Glomerular endothelial cell (primary cell): ENCODE measurements at places on chromosomes 2 and 18.

GRCh38 chr2:112166806-112167499 is 28.8 kb downstream of the FBLN7 start:
- DNase-seq, result no peak

DNA sequence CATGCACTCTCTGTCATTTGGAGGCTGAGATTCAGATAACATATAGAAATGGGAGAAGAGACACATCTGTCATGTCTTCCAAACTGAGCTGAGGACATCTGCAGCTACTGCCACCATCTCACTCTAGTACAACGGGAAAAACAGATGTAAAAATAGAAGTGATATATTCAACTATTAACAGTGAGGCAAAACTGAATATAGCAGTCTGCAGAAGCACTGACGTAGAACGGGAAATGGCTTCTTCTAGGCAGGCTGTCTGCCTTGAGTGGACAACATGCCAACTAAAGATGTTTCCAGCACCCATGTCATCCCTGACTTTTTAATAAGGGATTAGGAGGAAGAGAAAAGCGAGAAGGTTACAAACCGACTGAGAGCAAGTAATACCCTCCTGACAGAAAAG is 51.6 kb downstream of the MRPL33 start:
- no peak for DNase-seq

GRCh38 chr2:190829642-190830041 is 51.0 kb upstream of the GLS start:
- no peak for DNase-seq

DNA sequence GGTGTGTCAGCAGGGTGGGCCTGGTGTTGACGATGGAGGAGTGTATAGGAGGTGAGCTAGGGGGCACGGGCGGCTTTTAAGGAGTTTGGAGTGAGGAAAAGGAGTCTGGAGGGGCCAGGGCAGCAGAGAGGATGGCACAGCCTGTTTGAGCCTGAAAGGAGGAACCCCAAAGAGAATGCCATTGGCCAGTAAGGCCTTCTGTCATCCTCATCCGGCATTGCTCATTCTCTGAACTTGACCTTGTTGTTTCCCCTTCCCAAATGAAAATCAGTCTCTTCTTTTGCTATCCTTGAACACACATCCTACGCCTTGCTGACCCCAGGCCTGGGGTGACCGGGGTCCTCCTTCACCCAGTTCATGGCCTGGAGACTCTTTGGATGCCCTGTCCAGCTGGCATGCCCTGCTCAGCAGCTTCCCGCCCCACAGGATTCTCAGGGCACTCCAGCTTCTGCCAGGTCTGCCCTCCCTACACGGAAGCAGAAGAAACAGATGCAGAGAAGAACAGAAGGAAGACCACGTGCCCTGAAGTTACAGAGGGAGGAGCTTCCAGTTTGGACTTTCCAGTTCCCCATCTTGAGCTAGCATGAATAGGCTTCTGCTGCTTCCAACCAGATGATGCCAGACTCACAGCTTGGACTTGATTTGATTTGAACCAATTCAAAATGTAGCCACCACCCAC is 20.5 kb upstream of the KIF3C start:
- no peak for DNase-seq

- no peak for DNase-seq
Measured at GRCh38 chr18:67519592-67519991, 3.1 kb upstream of the DSEL start.

GRCh38 chr18:69948919-69949537 is 1.4 kb upstream of the CD226 start:
- no peak for DNase-seq

- DNase-seq, result no peak
Measured at GRCh38 chr2:187233811-187234210, 214.2 kb downstream of the CALCRL start.

DNA sequence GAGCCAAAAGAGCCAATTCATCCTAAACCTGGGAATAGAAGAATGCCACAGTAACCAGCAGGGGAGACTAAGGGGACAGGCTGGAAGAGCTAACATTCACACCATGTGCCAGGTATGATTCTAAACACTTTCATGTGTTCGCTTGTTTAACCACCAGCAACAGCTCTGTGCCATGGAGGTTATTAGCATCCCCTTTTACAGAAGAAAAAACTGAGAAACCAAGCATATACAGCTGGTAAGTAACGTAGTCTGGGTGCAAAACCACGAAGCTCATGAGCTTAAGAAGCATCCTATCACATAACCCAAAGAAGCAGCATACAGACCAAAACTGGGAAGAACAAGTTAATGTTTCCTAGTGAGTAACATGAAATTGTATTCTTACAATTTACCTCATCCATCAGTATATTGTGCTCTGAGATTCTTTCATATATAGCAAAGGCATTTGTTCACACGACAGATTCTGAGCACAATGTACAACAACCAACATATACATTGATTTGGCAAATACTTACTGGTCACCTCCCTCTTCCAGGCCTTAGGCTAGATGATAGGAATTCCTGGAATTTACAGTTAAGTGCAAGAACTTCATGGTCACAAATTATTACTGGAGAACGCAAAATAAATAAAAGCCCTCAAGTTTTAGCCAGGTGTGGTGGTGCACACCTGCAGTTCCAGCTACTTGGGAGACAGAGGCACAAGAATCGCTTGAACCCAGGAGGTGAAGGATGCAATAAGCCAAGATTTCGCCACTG is 36.5 kb upstream of the HNRNPA3 start:
- no peak for DNase-seq

GRCh38 chr18:75216212-75216910 is 5.8 kb downstream of the TSHZ1 start:
- no peak for DNase-seq

DNA sequence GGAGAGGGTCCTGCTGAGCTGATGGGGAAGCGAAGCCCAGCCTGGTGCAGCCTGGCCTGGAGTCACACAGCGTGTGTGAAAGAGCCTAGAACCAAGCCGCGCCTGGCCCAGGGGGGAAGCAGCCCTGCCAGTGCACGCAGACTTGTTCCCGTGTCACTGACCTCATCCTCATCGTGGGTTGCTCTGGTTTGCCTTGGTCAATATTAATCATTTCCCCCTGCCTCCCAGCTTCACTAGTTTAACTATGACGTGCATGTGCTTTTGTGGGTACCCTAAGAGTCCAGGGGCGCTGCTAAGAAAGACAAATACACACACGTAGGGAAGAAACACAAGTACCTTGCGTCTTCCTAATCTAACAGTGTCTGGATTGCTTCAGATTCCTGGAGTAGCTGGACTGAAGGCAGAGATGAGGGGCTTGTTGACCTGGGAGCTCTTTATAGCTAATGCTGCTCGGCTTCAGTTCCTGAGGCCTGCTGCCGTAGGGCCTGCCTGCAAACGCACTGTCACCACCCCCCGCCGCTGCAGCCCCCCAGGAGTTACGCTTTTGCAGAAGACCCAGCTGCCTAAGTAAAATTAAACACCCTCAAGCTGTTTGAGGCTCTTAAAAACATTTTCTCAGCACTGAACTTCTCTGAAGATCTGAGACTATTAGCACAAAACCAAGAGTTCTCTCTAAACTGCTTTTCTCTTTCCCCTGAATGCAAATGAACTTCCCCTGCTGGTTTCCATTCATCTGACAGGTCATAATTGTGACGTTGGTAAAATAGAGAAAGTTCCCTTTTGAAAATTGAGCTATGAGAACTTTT is 159.2 kb downstream of the FAM210A start:
- DNase-seq, result no peak
